ENCODE measurements at places on chromosomes 12 and 14. TPM values are rescaled to one million over a fixed set of nuclear protein-coding genes. Genes with fewer than 3 reads are reported as not detected.

The OR4N2 gene
- not detected for total RNA-seq

DNA sequence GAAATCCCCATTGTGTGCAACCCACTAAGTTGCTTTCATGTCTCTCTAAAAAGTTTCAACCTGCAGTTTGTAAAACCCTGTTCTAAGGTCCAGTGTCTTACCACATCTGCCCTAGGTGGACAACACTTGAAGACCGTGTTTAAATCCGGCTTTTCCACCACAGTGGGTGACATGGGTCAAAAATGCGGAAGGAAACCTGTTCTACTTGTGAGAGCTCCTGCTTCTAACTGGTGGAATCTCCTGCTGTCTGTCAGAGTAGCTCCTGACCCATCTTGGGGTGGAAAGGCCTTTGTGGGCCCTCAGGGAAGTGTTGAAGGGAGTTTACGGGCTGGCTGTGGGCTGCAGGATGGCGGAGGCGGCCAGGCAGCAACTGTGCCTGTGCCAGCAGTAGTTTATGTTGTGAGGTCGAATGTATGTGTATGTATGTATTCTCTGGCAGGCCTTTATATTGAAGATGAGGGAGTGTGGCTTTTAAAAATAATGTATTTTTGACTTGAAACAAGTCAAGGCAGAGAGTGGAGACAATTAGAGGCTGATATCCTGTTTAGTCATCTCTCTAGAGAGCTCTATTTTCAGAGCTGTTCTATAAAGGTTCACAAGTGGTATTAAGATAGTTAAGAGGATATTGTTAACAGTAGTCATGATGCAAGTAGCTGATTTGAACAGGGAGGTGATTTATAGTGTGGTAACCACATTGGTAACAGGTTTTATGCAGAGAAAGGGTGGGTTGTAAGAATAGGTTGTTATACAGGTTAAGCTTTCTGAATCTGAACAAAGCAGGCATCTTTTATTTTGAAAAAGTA, 67.0 kb downstream of the PRKCH start:
- H3K4me3 ChIP-seq: no peak overlapping the region
- H3K4me1 ChIP-seq: no peaks in the 10 kb centered on the region
- H3K27me3 ChIP-seq: no peaks in the 10 kb centered on the region
- DNase-seq: no peak
- no peaks in the 10 kb centered on the region for H3K36me3 ChIP-seq
- H3K27ac ChIP-seq: peak overlapping the region; percentile 59

DNA sequence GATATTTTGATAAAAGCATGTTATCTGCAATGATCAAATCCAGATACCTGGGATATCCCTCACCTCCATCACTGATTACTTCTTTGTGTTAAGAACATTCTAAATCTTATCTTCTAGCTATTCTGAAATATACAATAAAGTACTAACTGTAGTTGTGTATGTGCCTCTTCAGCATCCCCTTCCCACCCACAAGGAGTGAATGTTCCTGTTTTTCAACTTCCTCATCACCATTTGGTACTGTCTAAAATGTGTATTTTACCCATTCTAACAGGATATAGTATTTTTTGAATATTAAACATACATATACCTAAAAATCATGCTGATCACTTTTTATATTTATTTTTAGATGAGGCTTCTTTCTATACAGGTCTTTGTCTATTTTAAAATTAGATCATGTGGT, 1252.6 kb downstream of the TMEM121 start:
- no peaks in the 10 kb centered on the region for H3K4me1 ChIP-seq

GRCh38 chr12:131511391-131511802, 199.5 kb upstream of the SFSWAP start:
- H3K27me3 ChIP-seq: no peaks in the 10 kb centered on the region
- no peaks in the 10 kb centered on the region for H3K4me1 ChIP-seq
- H3K27ac ChIP-seq: no peak overlapping the region
- no peaks in the 10 kb centered on the region for H3K36me3 ChIP-seq

The SLC4A8 gene
- total RNA-seq: 9.9 TPM

DNA sequence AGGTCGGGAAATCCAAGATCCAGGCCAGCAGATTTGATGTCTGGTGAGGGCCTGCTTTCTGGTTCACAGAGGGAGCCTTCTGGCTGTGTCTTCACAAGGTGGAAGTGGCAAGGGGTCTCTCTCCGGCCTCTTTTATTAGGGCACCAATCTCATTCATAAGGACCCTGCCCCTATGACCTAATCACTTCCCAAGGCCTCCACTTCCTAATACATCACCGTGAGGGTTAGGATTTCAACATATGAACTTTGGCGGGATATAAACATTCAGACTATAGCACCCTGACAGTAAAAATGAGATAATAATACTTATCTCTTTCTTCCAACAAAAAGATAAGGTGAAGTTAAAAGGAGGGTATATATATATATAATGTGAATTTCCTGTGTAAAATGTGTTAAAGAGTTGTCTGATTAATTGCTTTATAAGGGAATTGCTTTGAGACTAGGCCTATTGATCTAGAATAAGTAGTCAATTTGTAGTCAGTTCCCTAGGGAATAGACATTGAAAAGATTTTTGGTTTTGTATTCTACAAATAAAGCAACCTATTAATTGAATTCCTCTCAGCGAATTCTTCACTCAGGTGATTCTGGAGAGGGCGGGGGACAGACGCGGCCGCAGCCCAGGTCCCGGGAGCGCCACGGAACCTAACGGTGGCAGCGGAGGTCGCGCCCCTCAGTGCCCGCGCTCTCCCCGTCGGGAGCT, 516 bp upstream of the LGALS3 start:
- H3K27me3 ChIP-seq: no peaks in the 10 kb centered on the region
- DNase-seq: no peak
- H3K36me3 ChIP-seq: no peaks in the 10 kb centered on the region
- H3K4me3 ChIP-seq: peak overlapping the region; percentile 69
- peak overlapping the region; percentile 83 for H3K27ac ChIP-seq

GRCh38 chr12:1776170-1776921, 44.0 kb upstream of the LRTM2 start:
- no peak overlapping the region for H3K27ac ChIP-seq
- peaks cover 29% of the 10 kb centered on the region for H3K36me3 ChIP-seq
- no peak for DNase-seq
- no peak overlapping the region for H3K4me3 ChIP-seq
- no peaks in the 10 kb centered on the region for H3K4me1 ChIP-seq
- no peaks in the 10 kb centered on the region for H3K27me3 ChIP-seq

DNA sequence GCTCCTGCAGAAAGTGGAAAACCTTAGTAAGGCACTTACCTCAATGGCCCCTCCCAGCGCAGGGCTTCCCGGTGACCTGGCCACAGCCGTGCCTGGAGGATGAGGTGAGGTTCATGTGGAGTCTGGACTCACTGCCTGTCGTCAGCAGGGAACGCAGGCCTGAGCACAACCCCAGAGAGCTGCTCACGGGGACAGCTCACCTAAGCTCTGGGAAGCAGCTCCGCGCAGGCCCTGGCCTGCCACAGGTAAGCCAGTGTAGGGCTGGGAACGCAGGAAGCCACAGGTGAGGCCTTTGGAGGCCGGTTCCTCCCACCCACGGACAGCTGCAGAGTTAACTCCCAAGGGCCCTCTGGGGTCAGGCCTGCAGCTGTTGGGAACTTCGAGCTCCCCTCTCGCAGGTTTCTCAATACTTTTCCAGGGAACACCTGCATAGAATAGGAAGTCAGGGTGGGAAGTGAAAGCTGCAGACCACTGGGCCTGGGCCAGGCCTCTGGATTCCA, 32.7 kb downstream of the ANAPC7 start:
- H3K27ac ChIP-seq: no peak overlapping the region
- no peak for DNase-seq
- H3K4me1 ChIP-seq: no peaks in the 10 kb centered on the region

GRCh38 chr12:105637470-105637869, 307.0 kb downstream of the C12orf75 start:
- DNase-seq: no peak
- H3K36me3 ChIP-seq: no peaks in the 10 kb centered on the region
- H3K4me3 ChIP-seq: no peak overlapping the region
- H3K27ac ChIP-seq: no peak overlapping the region
- H3K4me1 ChIP-seq: no peaks in the 10 kb centered on the region

DNA sequence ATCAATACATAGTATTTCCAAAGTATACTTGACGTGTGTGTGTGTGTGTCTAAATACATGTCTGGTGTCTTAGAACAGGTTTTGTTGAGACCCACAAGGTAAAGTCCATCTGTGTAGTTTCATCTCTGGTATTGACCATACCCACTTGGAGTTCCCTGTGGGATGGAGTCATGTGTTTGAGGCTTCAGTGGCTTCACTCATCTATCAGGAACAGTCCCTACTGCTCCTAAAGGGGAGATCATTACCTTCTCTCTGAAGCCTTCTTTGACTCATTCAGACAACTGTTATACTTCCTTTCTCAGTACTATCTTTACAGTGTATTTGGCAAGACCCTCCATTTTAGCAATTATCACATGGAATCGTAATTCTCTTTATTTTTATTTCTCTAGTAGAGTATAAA, 14.2 kb downstream of the RAB21 start:
- H3K27ac ChIP-seq: no peak overlapping the region
- no peak overlapping the region for H3K4me3 ChIP-seq
- H3K36me3 ChIP-seq: peaks cover 33% of the 10 kb centered on the region
- DNase-seq: no peak
- no peaks in the 10 kb centered on the region for H3K27me3 ChIP-seq
- no peaks in the 10 kb centered on the region for H3K4me1 ChIP-seq

DNA sequence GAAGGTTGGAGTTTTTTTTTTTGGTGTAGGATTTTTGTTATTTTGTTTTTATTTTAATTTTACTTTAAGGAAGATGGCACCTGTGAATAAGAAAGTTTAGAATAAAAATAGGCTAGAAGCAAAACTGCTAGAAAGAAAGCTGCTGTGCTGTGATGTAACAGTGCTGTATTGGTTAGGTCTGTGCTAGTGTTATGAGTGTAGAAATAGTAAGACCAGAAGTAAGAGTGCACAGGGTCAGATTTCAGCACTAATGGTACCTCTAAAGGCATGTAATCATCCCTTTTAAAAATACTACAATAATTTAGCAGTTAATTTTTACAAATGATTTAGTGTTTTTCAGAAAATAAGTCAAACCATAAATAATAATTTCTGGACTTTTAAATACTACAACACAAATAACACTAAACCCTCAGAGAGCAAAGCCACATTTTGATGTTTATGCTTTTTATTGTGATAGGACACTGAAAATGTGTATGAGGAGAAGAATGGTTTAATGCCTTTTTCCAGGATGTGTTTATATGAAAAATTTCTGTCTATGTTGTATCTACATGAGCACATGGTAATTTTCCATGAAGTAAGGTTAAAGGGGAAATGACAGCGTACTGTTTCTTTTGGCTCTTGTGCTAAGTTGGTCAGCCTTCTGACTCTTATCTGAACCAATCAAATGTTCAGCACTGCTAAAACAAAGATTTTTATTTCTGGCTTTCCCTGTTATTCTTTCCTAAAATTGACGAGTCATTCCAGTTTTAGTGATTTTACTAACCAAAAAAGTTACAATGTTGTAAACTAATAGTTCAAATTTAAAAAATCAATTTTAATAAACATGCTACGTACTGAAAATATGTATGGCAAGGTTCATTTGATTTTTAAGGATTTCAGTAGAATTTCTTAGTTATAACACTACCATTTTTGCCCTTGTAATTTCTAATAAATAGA, 96.1 kb downstream of the PPHLN1 start:
- no peaks in the 10 kb centered on the region for H3K4me1 ChIP-seq
- H3K27me3 ChIP-seq: no peaks in the 10 kb centered on the region
- no peak overlapping the region for H3K4me3 ChIP-seq
- H3K27ac ChIP-seq: no peak overlapping the region
- no peak for DNase-seq

The ZBTB42 gene
- total RNA-seq: 2.5 TPM

The ABCC9 gene
- 14.9 TPM for total RNA-seq

DNA sequence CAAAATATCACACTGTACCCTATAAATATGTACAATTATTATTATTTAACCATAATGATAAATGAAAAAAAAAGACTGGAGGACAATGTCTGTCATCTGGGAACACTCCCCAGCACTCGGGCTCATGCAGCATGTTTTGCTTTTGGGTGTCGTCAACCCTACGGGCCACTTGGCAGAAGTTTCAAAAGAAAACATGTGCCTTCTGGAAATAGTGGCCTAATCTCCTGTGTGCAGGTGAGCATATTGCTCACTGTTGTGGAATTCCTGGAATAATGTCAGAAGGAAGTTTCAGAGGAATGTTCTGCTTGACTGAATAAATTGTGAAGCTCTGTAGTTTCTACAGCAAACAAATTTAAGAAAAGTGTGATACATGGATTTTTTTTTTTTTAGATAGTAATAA, 298.3 kb downstream of the SSPN start:
- DNase-seq: no peak
- no peaks in the 10 kb centered on the region for H3K27me3 ChIP-seq
- no peak overlapping the region for H3K27ac ChIP-seq
- no peak overlapping the region for H3K4me3 ChIP-seq
- peaks cover 8% of the 10 kb centered on the region for H3K36me3 ChIP-seq

DNA sequence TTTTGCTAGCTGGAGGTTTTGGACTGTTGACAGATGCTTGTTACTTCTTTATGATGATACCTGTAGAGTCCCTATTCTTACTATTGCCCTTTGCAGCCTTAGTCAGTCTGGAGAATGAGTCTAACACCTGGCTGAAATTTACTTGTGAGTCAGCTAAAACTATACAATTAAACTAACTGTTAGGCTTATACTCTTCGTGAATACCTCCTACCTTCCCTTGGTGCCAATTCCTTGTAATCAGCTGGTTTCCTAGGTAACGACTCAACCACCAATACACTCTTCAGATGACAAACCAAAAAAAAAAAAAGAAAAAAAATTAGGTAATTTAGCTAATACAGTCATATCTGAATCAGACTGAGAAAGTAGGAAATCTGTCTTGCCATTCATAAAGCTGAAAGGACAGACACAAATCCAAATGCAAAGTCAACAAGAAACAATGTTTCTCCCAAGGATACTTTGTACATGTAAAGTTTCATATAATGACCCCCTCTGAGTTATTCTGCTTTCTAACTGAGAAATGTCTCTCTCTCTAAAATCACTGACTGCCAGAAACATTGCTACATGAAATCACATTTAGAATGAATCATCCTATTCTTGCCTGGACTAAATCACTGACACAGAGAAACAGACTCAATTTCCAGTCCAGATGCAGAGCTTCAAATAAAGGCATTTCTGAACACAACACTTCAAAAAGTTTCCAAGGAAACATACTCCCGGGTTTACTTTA, 56.5 kb upstream of the CDKL1 start:
- DNase-seq: no peak
- no peaks in the 10 kb centered on the region for H3K36me3 ChIP-seq
- no peaks in the 10 kb centered on the region for H3K4me1 ChIP-seq
- H3K27ac ChIP-seq: no peak overlapping the region
- no peaks in the 10 kb centered on the region for H3K27me3 ChIP-seq

The ALKBH2 gene
- total RNA-seq: 5.8 TPM

The P3H3 gene
- 5.1 TPM for total RNA-seq
